ENCODE measurements at places on chromosomes 1 and 21.

- DNase-seq: peak; percentile 63
Measured at GRCh38 chr21:36522219-36522808, 42.4 kb upstream of the CLDN14 start.

DNA sequence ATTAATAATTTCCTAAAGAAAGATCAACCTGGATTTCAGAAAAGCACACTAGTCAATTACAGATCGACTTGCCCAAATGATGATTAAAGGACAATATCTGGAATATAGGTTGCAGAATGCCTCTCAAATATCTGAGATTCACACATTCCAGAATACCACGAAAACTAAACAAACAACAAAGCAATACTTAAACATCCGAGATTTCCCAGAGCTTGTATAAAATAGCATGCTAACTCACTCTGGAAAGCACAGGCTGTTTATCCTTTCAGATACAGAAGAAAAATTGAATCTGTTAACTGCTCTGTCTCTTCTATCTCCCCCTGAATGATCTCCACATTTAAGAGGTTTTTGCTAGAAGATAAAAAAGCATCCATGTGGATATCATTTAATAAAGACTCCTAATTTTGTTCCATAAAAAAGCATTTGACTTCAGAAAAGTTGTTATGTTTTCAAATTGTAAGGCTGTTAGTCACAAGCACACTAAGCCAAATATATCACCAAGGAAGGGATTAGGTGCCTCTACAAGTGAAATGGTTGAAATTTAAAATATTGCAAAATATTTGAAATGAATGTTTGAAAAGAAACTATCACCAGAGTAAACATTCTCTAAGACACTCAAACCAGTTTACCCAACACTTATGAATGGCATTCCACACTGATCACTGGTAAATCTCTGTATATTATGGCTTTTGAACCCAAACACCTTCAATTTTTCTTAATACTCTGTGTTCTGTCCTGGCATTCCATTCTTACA, 865.1 kb upstream of the ADAMTS5 start:
- no peak for DNase-seq

DNA sequence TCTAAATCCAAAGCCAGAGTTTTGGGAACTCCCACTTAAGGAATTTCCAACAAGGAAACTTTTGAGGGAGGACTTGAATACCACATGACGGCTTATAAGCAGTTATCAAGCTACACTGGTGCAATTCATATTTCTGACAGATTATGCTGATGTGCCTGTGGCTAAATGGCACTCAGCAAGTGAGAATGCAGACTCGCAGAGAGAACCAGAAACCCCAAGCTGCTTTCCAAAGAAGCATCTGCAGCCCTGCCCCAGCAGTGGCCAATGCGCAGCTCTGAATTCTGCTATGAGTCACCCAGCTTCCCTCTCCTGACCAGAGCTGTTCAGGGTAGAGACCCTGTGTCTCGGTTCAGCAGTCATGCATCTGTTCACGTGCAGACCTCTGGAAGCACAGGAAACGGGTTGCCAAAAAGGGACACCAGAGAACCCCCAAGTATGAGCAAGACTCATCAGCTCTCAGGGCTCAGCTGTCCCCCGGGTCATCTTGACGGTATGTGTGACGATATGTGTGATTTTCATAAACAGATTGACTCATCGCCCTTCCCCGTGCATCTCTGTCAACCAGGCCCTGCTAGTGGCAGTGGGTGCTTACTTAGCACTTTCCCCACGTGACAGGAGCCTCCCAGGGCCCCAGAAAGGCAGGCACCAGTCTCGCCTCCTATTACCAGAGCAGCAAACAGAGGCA, 76.3 kb downstream of the ITPKB start:
- DNase-seq: no peak

- DNase-seq: no peak
Measured at GRCh38 chr1:156591181-156591431, 470 bp upstream of the NAXE start.

- DNase-seq: no peak
Measured at GRCh38 chr1:161945306-161946060, 78.2 kb downstream of the OLFML2B start.

DNA sequence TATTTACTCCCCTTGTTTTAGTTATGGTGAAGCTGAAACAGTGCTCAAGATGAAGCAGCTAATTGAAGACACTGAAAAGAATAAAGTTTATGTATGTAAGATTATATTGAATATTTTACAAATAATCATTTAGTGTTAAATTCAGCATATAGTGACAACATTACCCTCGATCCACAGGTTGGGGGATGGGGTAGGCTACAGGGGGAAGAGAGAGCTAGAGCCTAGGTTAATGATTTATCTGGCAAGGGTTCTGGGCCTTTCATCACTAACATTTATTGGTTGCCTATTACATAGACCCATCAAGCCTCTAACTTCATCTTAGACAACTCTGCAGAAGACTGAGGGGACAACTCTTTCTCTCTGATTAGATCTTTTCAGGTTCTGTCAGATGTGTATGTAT, 21.3 kb downstream of the ZCCHC17 start:
- no peak for DNase-seq

GRCh38 chr1:30716646-30717045, 6.7 kb downstream of the MATN1 start:
- no peak for DNase-seq

GRCh38 chr1:110338309-110338885, 780 bp upstream of the RBM15 start:
- DNase-seq: peak; percentile 82

GRCh38 chr1:5907966-5908365, 84.3 kb downstream of the NPHP4 start:
- no peak for DNase-seq

GRCh38 chr1:119068427-119068826, 72.0 kb downstream of the WARS2 start:
- DNase-seq: no peak

DNA sequence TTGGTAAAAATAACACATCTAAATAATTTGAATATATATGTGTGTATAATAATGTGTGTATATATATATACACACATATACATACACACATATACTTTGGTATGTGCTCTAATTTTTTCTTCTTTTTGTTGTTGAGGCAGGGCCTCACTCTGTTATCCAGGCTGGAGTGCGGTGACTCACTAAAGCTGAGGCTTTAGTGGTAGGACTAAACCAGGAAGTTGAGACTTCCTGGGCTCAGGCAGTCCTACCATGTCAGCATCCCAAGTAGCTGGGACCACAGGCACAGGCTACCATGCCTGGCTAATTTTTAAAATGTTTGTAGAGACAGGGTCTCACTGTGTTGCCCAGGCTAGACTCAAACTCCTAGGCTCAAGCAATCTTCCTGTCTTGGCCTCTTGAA, 46.7 kb upstream of the CXADR start:
- no peak for DNase-seq

GRCh38 chr1:7769673-7770412, 1.3 kb upstream of the VAMP3 start:
- DNase-seq: no peak

DNA sequence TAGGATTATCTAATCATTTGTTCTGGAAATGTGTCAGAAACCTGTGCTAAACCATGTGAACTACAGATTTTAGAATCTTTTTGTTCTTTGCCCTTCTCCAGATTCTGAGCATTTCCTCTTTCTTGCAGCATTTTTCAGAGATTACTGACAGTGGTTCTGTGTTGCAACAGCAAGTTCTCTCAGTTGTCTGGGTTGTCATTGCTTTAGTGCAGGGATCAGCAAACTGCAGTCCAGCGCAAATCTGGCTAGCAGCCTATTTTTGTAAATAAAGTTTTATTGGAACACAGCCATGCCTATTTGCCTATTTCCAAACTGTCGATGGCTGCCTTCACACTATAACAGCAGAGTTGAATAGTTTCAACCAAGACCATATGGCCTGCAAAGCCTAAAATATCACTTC, 66.3 kb upstream of the LRRC8D start:
- no peak for DNase-seq

GRCh38 chr1:196858811-196859210, 29.0 kb upstream of the CFHR4 start:
- no peak for DNase-seq

- DNase-seq: no peak
Measured at GRCh38 chr1:27513528-27513927, 23.6 kb upstream of the WASF2 start.

DNA sequence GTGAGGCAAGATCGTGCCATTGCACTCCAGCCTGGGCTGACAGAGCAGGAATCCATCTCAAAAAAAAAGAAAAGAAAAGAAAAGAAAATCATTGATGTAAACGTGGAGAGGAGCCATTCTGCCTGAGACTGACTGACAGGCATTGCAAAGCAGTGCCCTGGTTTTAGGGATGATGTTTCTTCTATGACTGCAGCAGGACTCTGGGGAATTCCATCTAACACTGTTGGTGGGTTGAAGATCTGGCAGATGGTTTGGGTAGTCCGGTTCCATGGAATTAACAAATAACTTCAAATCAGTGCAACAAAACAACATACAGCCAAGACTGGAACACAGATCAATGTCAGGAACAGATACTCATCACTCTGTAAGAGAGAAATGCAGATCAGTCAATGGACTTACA, 17.8 kb upstream of the LAMC2 start:
- DNase-seq: no peak

DNA sequence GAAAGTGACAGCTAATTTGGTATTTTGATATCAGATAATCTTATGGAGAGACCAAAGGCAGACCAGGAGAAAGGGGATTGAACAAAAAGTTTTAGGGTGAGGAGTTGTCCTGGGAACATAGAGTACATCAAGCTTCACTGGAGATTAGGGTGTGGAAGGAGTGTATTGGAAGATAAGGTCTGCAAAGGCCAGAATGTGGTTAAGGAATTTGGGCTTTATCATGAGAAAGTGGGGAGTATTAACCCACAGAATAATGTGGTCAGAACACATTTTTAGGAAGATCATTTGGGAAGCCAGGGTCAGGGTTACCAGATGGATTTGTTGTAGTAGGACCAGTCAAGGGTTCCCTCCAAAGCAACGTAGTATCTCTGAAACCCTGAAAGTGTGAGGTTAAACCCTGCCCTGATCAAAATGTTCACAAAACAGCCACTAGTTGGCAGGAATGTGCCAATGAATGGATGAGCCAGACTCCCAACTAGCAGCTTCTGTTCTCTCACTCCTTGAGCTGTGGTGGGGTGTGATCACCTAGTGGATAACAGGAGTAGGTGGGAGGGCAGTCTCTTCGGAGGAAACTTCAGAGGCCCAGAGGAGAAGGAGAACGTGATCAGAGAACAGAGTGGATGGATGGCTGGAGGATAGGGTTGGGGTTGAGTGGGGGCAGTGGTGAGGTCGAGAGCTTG, 35.8 kb downstream of the SLC2A1 start:
- DNase-seq: no peak

DNA sequence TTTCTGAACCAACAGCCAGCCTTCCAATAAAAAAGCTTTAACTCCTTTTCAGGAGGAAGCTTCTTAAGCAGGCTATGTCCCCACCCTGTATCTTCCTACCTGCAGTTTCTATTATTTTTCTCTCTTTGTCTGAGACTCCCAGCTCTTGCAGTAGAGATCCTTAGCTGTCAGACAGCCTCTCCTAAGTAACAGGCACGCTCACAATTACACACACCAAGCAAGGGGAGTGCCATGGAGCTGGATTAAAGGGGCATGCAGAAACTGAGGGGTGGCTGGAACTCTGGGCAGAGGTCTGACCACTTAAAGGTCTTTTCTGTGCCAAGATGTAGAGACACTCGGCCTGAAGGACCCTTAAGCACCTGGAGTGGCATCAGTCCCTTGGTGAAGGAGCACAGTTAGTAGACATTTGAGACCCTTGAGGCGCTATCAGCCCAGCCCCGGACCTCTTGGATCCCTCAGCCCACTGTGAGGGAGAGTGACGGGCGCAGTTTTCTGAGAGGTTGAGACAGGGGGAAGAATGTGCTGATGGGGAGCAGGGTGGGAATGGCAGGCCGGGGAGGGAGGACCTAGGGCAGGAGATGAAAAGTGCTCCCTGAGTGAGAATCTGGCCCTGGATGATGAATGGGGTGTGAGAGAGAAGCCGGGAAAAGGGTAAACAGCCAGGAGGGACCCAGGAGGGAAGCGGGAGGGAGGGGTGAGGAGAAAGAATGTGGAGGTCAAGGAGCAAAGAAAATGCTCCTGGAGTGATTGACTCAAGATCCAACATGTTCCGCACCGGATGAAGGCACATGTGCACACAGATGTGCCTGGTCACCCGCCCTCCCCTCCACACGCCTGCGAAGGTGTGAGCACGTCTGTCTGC, 13.3 kb downstream of the PLXNA2 start:
- DNase-seq: no peak

DNA sequence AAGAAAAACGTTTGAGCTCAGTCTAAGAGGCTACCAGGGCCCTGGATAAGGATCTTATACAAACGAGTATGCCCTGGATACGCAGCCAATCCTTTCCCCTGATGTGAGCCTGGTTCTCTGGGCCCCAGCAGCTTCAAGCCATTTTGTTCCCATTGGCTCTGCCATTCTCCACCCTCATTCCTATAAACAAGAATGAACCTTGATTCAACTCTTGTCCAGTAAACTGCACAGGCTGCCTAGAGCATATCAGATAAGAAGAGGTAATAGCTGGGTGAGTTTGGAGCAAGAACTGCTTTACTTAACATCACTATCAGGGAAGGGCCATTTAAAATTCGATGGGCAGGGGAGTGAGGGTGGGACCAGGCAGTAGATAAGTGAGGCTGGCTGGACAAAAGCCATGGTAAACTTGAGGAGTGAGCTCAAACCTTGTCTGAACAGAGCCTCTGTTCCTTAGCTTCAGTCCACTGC, 11.3 kb downstream of the BTG2 start:
- DNase-seq: no peak

- no peak for DNase-seq
Measured at GRCh38 chr1:17207966-17208418, 3.1 kb downstream of the PADI1 start.

GRCh38 chr1:97764991-97765390, 155.8 kb downstream of the DPYD start:
- DNase-seq: no peak

DNA sequence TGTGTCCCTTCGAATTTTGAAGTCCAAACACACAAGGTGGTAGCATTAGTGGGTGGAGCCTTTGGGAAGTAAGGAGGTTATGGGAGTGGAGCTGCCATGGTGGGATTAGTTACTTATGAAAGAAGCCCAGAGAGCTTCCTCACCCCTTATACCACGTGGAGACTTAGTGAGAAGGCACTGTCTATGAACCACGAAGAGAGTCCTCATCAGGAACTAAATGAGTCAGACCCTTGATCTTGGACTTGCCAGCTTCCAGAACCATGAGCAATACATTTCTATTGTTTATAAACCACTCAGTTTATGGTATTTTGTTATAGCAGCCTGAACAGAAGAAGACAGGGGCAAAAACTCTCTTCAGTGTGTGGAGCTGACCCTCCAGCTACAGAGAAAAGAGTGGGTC, 259.3 kb upstream of the AJAP1 start:
- DNase-seq: no peak
